ENCODE measurements at places on chromosomes 16 and 17. TPM values are rescaled to one million over a fixed set of nuclear protein-coding genes. Genes with fewer than 3 reads are reported as not detected.

TMIGD1 gene
- not detected for total RNA-seq

SYNGR3 gene
- total RNA-seq = 11.3 TPM

LITAFD gene
- total RNA-seq = not detected

PHF12 gene
- total RNA-seq = 96.5 TPM

KRT34 gene
- total RNA-seq = not detected

TLCD3B gene
- not detected for total RNA-seq

TEKT5 gene
- total RNA-seq = not detected

GAST gene
- not detected for total RNA-seq

CMTM2 gene
- not detected for total RNA-seq

SLC9A5 gene
- total RNA-seq = 2.5 TPM

GRCh38 chr17:63434951-63435571 lies 11.0 kb downstream of the CYB561 start:
- no peak for DNase-seq

DNA sequence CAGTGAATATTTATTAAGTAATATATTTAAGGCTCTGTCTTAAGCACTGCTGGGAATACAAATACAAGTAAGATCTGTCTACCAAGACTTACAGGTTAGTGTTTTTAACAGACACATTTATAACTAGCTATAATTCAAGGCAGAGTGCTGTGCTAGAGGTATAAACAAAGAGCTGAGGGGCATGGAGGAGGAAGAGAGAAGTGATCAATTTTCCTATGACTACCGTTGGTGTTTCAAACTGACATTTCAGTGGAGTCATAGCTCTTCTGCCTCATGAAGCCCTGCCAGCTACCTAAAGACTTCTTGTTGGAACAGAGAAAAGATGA lies 79.9 kb downstream of the CYB561 start:
- DNase-seq = no peak

DNA sequence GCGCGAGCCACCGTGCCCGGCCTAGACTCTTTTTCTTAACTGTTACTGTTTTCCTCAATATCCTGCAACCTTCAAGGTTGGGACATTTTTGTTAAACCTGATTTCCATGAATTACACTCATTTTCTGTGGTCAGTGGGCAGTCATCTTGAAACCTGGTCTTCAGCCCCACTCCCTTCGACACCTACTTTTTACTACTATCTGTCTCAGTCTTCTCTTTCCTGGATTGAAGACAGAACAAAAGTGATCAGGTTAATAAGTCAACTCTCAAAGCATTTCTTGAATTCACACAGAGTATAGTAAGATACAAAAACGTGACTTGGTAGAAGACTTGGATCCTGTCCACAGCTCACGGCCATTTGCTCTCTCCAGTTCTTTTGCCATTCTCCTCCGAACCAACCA lies 6.1 kb downstream of the MINK1 start:
- no peak for DNase-seq

DNA sequence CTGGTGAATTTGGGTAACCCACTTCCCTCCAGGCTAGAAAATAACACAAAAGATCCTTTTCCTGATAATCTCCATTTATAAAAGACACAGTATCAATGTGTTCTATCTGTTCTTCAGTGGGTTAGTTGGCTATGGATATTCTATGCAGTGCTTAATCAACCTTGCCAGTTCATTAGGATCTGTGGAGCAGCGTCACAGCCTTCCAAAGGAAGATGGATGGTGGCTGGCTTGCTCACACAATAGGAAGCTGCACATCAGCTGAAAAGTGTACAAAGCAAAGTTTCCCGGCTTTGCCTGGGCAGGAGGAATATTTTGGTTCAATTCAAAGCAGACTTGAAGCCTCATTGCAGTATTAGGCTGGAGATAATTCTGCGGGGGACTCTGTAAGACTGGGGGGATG lies 70.3 kb upstream of the CA10 start:
- DNase-seq = no peak

GRCh38 chr16:66523861-66524354 lies 26.0 kb downstream of the TK2 start:
- no peak for DNase-seq

DNA sequence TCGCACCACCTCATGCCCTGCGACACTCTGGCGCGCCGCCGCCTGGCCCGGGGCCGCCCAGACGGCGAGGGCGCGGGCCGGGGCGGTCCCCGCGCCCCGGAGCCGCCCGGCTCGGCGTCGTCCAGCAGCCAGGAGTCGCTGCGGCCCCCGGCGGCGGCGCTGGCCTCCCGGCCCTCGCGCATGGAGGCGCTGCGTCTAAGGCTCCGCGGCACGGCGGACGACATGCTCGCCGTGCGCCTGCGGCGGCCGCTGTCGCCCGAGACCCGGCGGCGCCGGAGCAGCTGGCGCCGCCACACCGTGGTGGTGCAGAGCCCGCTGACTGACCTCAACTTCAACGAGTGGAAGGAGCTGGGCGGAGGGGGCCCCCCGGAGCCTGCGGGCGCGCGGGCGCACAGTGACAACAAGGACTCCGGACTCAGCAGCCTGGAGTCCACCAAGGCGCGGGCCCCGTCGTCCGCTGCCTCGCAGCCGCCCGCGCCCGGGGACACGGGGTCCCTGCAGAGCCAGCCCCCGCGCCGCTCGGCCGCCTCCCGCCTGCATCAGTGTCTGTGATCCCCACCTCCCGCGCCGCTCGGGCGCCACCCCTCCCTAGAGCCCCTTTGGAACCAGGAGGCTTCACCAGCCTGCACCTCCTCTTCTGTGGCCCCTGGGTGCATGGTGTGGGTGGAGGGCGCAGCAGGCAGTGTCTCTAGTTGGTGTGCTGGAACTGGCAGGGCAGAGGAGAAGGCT lies 82.3 kb downstream of the ARHGAP23 start:
- no peak for DNase-seq

- DNase-seq = no peak
Measured at GRCh38 chr17:17638467-17638866, 42.8 kb upstream of the RAI1 start.

DNA sequence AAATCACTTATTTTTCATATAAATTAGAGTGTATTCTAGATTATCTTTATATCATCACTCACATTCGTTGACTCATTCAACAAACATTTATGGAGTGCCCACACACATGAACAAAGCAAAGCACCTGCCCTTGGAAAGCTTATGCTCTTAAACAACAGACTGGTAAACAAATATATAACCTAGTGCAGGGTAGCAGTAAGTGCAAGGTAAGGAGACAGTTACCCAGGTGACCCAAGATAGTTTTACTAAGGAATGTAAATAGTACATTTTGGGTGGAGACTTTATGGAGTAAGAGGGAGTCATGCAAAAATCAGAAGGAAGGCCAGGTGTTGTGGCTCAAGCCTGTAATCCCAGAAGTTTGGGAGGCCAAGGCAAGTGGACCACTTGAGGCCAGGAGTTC lies 40.4 kb upstream of the HELZ start:
- no peak for DNase-seq

GRCh38 chr16:87329436-87330256 lies 12.5 kb upstream of the C16orf95 start:
- DNase-seq = no peak
